Tibial nerve (tissue), 4 donors: ENCODE measurements at places on chromosomes 6 and 20. TPM values are rescaled to one million over a fixed set of nuclear protein-coding genes. Genes with fewer than 3 reads are reported as not detected.

DNA sequence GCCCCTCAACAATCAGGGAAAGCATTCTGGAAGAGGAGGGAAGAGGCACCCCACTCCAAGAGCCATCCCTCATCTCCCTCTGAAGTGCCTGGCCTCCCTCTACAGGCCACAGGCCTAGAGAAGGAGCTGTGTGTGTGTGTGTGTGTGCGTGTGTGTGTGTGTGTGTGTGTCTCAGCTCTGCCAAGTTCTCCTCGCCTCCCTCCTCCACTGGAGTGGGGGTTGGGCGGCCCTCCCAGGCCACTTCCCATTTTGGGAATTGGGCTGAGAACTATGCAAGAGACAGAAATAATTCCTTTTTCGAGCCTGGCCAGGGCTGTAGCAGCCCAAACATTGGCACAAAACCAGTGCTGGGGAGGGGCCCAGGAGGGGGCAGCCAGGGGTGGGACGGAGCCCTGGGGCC, 35.7 kb downstream of the KCNB1 start:
- DNase-seq = peak; percentile 87
- peak overlapping the region; percentile 82 for H3K27ac ChIP-seq
- H3K27me3 ChIP-seq = no peaks in the 10 kb centered on the region
- H3K4me3 ChIP-seq = no peak overlapping the region

GRCh38 chr6:20271818-20272217, 59.5 kb upstream of the MBOAT1 start:
- no peaks in the 10 kb centered on the region for H3K27me3 ChIP-seq
- H3K4me1 ChIP-seq = no peaks in the 10 kb centered on the region
- DNase-seq = no peak
- H3K4me3 ChIP-seq = no peak overlapping the region

DNA sequence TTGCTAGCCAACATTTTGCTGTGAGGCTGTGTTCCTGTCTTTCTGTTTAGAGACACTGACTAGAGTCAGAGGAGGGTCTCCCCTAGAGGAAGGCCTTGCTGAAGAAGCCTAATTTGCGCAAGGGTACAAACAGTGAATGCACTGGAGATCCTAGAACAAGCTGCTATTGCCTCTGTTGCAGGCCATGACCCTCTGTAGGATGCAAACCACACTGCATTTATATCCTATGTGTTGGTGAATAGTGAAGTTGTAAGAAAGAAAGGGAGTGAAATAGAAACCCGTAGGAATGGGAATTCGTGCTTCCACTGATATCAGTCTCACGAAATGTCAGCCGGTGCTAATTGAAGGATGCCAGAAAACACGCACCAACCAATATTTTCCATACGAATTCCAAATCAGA, 88.2 kb downstream of the GJA1 start:
- no peaks in the 10 kb centered on the region for H3K4me1 ChIP-seq
- no peak overlapping the region for H3K4me3 ChIP-seq
- no peak for DNase-seq

DNA sequence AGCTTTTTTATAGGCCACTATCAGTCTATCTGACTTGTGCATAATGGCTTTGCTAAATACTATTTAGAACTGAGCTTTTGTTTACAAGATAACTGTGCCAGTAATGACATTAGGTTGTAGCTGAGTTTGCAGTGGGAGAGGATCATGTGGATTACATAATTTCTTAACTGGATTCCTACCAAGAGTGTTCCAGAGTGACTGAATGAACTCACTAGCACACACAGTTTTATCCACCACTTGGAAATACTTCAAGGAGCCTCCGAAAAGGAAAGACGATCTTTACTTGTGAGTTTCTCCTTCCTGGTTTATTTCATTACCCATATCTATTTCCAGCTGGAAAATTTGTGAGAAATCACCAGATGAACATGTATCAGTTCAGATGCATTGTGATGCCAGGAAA, 10.9 kb upstream of the SYNE1 start:
- H3K27ac ChIP-seq = no peak overlapping the region
- DNase-seq = no peak
- H3K4me1 ChIP-seq = no peaks in the 10 kb centered on the region

DNA sequence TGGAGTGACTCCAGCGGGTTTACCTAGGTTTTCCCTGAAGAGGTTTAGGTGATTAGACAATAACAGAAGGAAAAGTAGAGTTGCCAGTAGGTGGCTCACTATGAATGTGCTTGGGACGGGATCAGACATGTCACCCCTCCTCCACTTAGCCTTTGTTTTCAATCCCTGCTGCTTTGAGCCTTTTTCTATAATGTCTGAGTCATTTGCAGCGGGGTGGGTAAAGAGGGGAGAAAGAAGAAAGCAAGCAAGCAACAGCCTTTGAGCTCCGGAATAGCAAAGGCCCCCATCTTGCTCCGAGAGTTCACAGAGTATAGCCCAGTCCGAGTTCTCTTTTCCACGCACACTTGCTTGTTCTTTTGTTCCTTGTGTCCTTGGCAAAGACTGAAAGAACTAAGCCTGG, 129.1 kb downstream of the PACRG start:
- H3K4me3 ChIP-seq = no peak overlapping the region
- no peak for DNase-seq
- H3K36me3 ChIP-seq = no peaks in the 10 kb centered on the region
- peaks cover 4% of the 10 kb centered on the region for H3K4me1 ChIP-seq

GRCh38 chr6:166556863-166557322, 29.6 kb downstream of the RAMACL start:
- no peaks in the 10 kb centered on the region for H3K36me3 ChIP-seq
- peaks cover 20% of the 10 kb centered on the region for H3K4me1 ChIP-seq
- no peaks in the 10 kb centered on the region for H3K27me3 ChIP-seq
- no peak overlapping the region for H3K4me3 ChIP-seq
- peak overlapping the region; percentile 64 for H3K27ac ChIP-seq
- peak; percentile 72 for DNase-seq

The CST2 gene
- 2.4 TPM for total RNA-seq

The DLK2 gene
- not detected for total RNA-seq
